ENCODE measurements at places on chromosomes 5 and 9.

GRCh38 chr9:133443982-133444381 is 15.8 kb upstream of the CACFD1 start:
- DNase-seq = no peak

DNA sequence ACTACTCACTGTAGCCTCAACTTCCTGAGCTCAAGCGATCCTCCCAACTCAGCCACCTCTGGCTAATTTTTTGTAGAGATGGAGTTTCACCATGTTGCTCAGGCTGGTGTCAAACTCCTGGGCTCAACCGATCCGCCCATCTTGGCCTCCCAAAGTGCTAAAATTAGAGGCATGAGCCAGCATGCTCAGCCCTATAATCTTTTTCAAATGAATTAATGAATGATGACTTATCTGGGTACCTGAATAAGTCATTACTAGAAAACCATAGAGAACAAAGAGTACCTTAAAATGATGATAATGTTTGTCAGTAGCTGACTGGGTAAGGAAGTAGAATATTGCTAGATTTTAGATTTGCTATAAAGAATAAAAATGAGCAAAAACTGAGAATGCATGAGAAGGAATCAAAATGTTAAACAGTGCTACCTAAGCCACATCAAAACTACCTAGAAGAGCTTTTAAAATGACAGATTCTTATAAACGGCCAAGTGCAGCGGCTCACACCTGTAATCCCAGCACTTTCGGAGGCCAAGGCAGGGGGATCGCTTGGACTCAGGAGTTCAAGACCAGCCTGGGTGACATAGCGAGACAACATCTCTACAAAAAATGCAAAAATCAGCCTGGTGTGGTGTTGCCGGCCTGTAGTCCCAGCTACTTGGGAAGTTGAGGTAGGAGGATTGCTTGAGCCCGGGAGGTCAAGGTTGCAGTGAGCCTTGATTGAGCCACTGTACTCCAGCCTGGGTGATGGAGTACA is 13.6 kb downstream of the FNBP1 start:
- no peak for DNase-seq

- DNase-seq = no peak
Measured at GRCh38 chr9:33144551-33144950, 22.6 kb downstream of the B4GALT1 start.

- DNase-seq = no peak
Measured at GRCh38 chr5:119899981-119900380, 270.6 kb downstream of the FAM170A start.

GRCh38 chr5:37815913-37816312 is 23.9 kb downstream of the GDNF start:
- no peak for DNase-seq

- DNase-seq = no peak
Measured at GRCh38 chr9:18800579-18800978, 232.4 kb downstream of the SAXO1 start.

DNA sequence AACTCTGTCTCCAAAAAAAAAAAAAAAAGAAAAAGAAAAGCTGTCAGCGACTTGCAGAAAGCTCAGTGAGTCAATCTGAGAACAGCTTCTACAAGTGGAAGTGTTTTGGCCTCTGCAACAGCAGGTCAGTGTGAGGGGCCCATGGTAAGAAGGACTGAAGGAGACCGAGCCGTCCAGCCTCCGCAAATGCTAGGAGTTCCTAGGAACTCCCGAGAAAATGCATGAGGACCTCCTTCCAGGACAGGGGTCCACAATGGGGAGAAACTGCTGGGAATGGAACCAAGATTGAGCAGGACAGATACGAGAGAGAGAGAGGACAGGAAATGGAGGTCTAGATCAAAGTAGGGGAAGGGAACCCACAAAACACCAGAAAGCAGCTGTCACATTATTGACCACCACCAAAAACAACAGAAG is 180.5 kb downstream of the CRB2 start:
- no peak for DNase-seq

GRCh38 chr9:6667633-6668280 is 22.2 kb upstream of the GLDC start:
- DNase-seq = no peak

DNA sequence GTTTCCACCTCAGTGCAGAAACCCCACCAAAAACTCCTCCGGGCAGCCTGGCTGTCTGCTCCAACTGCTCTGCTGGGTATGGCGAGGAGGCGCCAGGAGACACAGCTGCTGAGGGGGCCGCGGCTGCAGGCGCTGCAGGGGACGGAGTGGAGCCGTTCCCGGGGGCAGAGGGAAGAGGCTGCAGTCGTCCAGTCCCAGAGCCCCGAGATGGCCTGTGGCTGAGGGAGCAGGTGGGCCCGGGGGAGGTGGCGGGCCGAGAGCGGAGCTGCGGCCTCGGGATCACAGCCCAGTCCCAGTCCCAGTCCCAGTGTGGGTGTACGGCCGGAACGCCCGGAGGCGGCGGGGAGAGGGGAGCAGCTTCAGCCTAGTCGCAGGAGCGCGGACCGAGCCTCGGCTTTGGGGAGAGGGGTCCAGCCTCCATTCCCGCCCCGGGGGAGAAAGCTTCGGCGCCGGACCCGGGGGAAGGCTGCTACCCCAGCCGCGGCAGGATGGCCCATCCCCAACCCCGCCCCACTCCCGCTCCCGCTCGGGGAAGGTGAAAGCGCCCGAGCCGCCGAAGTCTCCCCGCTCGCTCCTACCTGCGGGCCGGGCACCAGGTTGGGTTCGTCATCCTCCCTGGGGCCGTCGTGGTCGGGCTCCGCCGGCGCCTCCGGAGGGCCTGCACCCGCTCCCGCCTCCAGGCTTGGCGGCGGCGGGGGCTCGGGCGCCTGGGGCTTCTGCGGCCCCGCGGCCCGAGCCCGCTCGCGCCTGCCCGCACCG is 513 bp downstream of the FAM193B start:
- peak; percentile 6 for DNase-seq

- no peak for DNase-seq
Measured at GRCh38 chr5:86411596-86411995, 206.1 kb upstream of the COX7C start.

GRCh38 chr5:78320401-78320800 is 25.9 kb upstream of the AP3B1 start:
- no peak for DNase-seq

GRCh38 chr5:124162767-124163532 is 583.5 kb downstream of the ZNF608 start:
- DNase-seq = no peak

DNA sequence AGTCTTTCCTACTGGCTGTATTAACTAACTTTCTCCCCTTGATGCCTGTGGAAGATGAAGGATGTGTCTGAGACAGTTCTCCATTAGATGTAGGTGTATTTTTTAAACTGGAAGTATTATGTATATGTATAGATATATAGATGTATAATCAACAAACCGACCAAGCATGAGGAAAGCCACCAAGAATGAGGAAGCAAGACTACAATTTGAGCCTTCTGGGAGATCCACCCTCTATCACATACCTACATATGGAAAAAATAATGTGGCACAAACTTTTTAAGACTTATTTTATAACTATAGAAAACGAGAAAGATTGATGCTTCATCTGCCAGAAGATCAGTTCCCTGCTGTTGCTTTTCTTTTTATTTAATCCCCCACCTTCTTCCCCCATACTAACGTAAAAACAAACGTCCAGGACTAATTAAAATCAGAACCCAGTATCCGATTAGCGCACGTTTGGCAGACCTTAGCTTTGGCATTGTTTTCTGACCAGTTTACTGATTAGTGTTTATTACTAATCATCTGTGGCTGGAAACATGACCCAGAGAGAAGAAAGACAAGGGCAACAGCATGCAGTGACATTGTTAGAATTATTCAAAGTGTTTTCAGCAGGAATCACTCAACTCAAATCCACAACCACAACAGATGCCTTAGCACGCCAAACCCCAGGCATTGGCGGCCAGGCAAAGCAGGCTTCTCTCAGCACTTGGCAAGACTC is 490.2 kb downstream of the EBF1 start:
- DNase-seq = no peak

DNA sequence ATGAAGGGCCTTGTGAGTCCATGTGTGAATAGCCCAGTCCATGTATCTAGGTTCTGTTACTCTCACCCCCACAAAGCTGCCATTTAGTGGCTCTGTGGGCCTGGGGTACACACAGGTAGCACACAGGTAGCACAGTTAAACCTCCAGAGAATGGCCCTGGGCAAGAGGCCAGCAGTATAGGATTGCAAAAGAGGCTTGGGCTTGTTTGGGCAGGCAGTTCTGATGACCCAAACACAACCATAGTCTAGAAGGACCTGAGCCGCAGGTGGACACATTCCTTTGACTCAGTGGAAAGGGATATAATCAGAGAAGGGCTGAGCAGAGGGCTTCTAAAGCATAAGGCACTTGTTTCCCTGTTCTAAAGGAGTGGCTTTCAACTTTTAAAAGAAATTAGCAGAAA is 326.8 kb upstream of the SGCD start:
- DNase-seq = no peak

DNA sequence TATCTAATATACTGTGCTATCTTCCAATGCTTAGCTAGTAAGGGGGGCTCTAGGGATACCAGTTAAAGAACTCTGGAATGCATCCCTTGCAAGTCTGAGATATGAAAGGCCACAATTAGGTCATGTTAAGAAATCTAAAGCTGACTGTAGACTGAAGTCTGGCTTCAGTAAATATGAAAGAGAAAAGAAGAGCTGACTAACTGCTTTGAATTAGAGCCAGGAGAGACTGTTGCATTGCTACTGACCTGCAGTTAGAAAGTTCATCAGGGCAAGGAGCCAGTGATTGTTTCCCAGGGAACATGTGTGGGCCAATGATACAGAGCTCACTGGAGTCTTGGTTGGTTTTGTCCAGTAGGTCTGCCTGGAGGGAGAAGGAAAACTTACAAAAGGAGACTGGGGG is 472.1 kb upstream of the TNC start:
- no peak for DNase-seq

DNA sequence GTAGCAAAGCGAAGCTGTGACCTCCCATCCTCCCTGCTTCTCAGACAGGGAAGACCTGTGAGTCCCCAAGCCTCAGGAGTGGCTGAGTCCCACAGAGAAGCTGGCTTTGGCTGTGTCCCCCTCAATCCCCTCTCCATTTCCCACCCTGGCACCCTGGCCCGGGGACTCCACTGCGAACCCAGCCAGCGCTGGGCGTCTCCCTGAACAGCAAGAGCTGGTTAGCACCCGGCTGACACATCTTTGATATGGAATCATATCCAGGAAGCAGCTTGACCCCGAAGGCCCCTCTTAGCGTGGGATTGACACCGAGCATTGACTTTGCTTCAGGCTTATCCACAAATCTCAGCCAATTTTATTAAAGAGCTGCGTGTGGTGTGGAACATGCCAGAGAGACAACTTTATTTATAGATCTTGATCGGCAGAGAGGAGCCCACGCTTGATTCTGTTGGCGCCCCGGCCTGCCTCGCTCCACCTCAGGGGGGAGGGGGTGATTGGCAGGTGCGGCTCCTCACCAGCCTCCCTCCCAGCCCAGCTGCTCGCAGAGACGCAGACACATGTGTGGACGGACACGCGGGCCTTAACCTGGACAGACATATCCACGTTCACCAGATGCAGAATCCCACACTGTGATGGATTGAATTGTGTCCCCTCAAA is 120.7 kb upstream of the MVB12B start:
- no peak for DNase-seq

- no peak for DNase-seq
Measured at GRCh38 chr9:134871697-134872340, 8.8 kb upstream of the FCN2 start.

DNA sequence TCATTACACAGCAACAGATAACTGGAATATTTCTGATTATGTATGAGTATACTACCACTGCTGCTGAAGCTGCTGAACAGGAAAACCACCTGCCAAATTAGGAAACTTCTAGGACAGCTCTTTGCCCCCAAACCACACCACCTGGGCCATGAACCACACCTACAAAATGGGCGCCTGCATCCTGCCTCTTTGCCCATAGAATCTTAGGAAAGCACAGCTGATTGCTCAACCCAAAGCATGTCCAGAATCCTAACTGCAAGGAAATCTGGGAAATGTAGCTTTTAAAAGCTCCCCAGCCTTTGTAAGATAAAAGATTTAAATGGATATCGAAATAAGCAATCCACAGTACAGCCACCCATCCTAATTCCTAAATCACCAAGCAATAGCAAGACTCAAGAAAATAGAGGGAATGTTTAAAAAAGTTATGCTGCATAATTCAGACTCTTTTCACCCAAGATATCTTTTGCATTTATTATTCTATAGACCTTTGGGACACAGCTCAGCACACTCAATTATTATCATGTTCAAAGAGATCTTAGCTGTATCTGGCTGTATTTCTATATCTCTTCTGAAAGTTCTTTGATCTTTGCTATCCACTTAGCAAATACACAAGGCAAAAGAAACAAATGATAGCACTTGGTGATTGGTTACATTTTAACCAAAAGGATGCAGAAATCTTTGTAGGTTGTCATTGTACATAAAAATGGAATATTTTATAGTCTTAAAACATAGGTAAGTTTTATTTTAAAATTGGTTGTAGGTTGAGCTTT is 6.8 kb upstream of the C9orf152 start:
- DNase-seq = no peak

GRCh38 chr9:37593883-37594448 is 1.6 kb upstream of the TOMM5 start:
- no peak for DNase-seq

DNA sequence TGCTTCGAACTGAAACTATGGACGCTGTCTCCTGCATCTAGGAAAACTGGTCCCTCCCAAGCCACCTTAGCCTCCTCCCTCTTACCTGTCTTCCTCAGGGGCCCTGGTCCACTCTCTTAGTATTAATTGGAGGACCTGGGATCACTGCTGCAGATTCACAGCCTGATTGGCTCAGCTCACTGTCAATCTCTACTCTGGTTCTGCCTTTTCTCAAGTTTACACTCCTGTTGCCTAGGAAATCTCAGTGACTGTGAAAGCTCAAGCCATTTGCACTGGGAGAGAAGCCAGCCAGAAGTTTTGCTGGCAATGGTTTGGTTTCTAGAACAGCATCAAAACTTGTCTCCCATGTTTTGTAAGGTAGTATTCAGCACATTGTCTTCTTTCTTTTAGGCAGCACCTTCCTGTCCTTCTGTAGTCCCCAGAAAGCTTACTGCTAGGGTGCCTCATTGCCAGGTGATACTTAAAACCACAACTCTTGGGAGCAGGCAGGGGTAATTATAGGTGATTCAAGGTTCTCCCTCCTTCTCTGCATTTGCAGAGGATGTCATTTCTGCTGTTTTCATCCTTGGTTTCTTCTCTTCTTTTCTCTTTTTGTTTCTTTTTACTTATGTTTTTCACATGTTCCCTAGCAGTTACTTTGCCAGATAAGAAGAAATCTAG is at the start of gene CAPSL:
TSS of gene CAPSL (minus strand) at position 55 of the 660 bp plus-strand sequence. CDS start 17,502 bp downstream, outside the sequence.
- no peak for DNase-seq

DNA sequence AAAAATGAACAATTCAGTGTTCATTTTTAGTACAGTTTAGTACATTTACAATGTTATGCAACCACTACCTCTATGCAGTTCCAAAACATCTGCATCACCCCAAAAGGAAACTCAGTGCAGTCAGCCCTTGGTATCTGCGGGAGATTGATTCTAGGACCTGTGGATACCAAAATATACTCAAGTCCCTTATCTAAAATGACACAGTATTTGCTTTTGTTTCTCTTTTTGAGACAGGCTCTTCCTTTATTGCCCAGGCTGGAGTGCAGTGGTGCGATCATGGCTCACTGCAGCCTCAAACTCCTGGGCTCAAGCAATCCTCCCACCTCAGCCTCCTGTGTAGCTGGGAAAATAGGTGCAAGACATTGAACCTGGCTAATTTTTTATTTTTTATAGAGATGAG is 114.0 kb downstream of the PIP5K1B start:
- DNase-seq = no peak

GRCh38 chr9:20994486-20994885 is 37.0 kb downstream of the HACD4 start:
- DNase-seq = no peak

GRCh38 chr5:147445090-147445489 is 64.8 kb downstream of the DPYSL3 start:
- DNase-seq = no peak
